Activated CD4-positive, alpha-beta memory T cell treated with anti-CD3 and anti-CD28 coated beads, Interleukin-2, amount 10 ng/mL, durations not matched to agents 7 days and 5 days (primary cell): ENCODE measurements at places on chromosomes 12 and 14. TPM values are rescaled to one million over a fixed set of nuclear protein-coding genes. Genes with fewer than 3 reads are reported as not detected.

GRCh38 chr12:127550271-127550670 is 716.7 kb upstream of the TMEM132C start:
- peaks cover 14% of the 10 kb centered on the region for H3K27me3 ChIP-seq
- peaks cover 2% of the 10 kb centered on the region for H3K4me1 ChIP-seq
- H3K36me3 ChIP-seq = peaks cover 6% of the 10 kb centered on the region
- no peak overlapping the region for H3K27ac ChIP-seq

DNA sequence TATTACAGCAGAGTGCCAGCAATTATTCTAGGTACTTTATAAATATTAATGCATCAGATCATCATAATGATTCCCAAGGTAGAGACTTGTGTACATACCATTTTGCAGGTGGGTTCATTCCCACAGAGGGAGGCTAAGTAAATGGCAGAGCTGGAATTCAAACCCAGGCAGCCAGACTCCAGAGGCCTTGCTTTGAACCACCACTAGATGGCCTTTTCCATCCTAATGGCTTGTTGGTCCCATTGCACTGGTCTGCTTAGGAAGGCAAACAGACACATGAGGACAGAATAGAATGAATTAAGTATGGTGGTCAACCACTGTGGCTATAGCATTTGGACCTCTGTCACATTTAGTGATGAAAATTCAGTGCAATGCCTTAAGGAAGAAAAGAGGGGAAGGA is 158.7 kb downstream of the METTL25 start:
- DNase-seq = no peak
- no peak overlapping the region for H3K4me3 ChIP-seq
- H3K4me1 ChIP-seq = no peaks in the 10 kb centered on the region
- H3K27ac ChIP-seq = no peak overlapping the region
- H3K27me3 ChIP-seq = no peaks in the 10 kb centered on the region
- H3K36me3 ChIP-seq = no peaks in the 10 kb centered on the region

DNA sequence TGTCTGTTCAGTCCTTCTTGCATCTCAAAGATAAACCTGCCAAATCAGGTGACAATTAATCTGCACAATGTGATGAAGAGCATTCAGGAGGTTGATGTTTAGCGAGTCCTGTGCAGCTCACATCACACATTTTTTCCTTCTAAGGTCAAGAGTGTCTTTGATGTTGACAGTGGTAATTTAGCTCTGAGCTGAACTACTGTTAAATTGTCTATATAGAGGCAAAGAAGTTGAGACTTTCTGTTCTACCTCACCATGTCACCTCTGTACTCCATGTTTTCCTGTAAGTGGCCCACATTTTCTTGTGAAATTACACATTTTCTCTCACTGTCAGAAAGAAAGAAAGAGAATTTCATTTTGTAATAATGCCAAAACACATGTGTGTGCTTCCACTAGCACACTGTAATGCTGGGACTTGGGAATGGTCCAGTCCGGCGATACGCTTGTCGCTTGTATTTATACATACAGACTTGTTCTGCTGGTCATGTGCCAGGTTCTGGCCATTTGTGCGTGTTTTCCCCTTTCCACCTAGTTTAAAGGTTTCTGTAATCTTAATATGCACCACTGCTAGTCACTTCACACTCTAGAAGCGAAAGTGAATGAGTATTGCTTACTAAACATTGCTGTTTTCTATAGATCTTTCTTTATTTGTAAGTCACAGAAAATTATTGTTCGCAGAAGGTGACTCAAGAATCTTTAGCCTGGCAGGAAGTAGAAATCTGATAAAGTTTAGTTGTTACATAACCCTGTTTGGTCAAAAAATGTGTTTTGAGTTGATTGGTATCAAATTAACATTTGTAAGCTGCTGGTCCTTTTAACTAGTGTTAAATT is 328.9 kb downstream of the TMTC2 start:
- no peak for DNase-seq
- peaks cover 3% of the 10 kb centered on the region for H3K4me1 ChIP-seq
- no peaks in the 10 kb centered on the region for H3K27me3 ChIP-seq
- H3K27ac ChIP-seq = no peak overlapping the region

DNA sequence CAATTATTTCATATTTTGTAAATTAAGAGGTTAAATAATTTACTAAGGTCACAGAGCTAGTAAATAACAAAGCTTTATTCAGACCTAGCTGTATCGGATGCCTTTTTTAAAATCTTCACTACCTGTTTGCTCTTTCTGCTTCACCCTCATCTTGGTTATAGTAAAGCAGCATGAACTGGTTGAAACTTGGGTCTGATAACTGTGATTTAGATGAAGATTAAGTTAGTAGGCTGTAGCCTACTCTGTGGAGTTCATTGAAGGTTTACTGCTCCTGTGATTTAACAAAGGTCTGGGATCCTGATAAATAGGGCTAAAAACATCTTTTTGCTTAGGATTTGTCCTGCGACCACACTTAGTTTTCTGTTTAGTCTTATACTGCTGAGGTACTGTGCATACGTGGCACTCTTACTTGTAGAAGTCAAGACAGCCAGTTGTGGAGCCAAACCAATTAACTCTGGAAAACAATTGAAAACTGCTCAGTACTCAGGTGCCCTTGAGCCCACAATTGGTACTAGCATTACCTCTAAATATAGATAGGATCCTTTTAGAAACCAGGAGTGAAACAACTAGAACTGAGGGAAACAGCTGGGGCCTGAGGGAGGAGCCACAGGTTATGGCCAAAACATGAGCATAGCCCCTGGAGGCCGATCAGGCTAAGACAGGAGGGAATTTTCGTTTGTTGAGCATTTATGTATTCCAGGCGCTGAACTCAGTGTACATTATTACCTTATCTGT is 2.3 kb downstream of the SPATS2 start:
- H3K4me3 ChIP-seq = no peak overlapping the region
- peaks cover 8% of the 10 kb centered on the region for H3K36me3 ChIP-seq
- DNase-seq = peak; percentile 31
- H3K4me1 ChIP-seq = peaks cover 40% of the 10 kb centered on the region

DNA sequence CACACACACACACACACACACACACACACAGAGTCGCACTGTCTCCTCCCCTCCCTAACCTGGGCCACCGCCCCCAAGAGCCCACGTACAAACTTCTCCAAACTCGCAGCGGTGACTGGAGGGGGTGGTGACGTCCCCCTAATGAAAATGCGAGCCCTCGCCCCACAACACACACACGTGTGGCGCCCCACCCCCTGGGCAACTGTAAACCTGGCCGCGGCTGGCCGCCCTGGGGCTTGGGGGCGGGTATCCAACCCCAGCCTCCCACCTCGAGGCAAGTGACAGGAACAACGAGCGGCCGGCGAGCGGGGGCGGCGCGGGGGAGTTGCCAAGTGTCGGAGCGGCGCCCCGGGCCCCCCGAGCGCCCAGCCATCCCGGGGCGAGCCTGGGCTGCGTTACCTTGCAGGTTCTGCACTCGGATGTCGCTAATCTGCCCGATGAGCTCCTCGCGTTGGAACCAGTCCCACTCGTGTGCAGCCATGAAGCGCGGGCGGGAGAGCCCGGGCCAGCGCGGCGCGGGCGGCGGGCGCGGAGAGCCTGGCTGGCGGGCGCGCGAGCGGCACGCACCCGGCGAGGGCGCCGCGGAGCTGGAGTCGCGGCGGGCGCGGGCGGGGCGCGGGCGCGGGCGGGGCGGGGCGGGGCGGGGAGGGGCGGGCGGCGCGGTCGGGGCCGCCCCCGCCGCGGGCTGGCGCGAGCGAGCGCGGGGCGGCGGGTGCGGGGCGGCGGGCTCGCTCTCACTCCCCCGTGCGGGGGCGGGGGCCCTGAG is at the start of gene CLMN:
Gene CLMN, minus strand, starts transcription at position 597 of the 766 bp plus-strand sequence. Its CDS starts 116 bp downstream, at position 481.
- peaks cover 19% of the 10 kb centered on the region for H3K4me1 ChIP-seq
- DNase-seq = peak; percentile 22
- H3K27ac ChIP-seq = no peak within 1 kb of the TSS
- H3K27me3 ChIP-seq = peaks cover 58% of the 10 kb centered on the region

GRCh38 chr14:95362138-95362494 is 42.4 kb upstream of the CLMN start:
- no peaks in the 10 kb centered on the region for H3K36me3 ChIP-seq
- no peak overlapping the region for H3K27ac ChIP-seq
- H3K4me3 ChIP-seq = no peak overlapping the region

DNA sequence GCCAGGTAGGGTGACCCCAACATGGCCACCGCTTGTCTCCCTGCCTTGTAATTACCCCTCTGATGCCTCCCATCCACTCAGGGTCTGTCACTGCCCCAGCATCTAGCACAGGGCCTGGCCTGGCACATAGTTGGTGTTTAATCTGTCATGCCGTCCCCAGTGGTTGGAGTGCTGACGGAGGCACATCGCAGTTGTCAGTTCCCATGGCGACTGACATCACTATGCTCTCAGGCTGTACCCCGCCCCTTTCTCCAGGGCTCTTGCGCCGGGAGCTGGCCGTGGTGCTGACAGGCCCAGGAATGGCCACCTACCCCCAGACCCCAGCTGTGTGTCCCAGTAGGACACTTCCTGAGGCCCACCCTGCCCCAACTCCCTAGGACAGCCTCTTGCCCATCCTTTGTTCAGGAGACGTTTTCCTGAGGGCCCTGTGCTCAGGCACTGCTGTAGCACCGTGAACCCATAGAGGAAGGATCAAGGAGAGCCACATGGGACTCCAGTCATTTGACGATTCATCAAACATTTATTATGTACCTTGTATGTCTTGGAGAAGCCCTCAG is 23.0 kb downstream of the FAM222A start:
- no peak overlapping the region for H3K27ac ChIP-seq
- no peak overlapping the region for H3K4me3 ChIP-seq
- peaks cover 20% of the 10 kb centered on the region for H3K27me3 ChIP-seq
- H3K36me3 ChIP-seq = no peaks in the 10 kb centered on the region
- no peaks in the 10 kb centered on the region for H3K4me1 ChIP-seq

DNA sequence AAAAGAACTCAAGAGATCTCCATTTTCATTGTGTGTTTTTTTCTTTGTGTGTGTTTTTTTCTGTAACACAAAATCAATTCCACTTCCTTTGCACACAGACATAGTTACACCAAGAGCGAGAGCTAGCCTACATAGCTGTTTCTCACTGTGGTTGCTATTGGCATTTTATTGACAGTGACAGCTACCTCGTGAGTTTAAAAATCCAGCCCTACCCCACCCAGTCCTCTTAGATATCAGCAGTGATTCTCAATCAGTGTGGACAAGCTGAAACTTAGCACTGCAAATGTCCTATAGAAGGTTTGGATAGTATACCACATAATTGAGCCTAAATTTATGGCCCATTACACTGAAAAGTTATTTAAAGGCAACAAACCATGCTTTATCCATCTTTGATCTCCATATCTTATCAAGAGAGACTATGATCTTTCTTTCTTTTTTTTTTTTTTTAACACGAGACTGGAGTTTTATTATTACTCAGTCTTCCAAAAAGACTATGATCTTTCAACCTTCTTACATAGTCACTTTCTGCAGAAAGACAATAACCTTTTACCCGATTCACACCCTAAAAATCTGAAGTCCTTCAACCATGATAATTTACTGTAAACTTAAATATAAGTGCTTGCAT is 46.8 kb downstream of the ATP2B1 start:
- no peaks in the 10 kb centered on the region for H3K27me3 ChIP-seq
- H3K36me3 ChIP-seq = peaks cover 13% of the 10 kb centered on the region
- DNase-seq = no peak
- H3K27ac ChIP-seq = no peak overlapping the region

DNA sequence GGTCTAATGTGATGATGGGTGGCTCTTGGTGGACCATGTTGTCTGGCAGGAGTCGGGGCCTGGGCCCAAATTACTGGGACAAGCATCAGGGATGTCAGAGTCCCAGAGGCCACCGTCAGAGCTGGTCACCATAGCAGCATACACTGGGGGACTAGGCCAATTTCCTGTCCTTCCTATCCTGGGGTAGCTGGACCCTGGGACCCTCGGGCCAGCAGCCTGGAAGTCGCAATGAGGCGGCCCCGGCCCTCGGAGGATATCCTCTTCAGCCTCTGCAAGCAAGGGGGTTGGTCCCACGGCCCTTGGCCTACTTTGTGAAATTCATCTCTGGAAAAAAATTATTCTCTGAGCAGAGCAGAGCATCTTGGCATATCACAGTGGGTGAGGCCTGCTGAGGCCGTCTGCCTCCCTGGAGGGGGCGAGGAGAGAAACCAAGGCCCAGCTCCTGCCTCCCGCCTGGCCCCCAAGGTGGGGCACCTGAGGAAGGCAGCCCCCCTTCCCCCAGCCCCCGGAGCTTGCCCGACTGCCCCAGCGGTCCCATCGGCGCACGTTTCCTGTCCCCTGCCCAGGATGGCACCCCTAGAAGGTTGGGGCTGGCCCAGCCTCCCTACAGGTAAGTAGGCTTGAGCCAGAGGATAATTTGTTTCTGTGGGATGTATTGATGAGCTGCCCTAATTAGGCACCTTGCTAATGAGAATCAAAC is 135.0 kb upstream of the MYL2 start:
- H3K4me3 ChIP-seq = no peak overlapping the region
- H3K27me3 ChIP-seq = no peaks in the 10 kb centered on the region
- DNase-seq = no peak

DNA sequence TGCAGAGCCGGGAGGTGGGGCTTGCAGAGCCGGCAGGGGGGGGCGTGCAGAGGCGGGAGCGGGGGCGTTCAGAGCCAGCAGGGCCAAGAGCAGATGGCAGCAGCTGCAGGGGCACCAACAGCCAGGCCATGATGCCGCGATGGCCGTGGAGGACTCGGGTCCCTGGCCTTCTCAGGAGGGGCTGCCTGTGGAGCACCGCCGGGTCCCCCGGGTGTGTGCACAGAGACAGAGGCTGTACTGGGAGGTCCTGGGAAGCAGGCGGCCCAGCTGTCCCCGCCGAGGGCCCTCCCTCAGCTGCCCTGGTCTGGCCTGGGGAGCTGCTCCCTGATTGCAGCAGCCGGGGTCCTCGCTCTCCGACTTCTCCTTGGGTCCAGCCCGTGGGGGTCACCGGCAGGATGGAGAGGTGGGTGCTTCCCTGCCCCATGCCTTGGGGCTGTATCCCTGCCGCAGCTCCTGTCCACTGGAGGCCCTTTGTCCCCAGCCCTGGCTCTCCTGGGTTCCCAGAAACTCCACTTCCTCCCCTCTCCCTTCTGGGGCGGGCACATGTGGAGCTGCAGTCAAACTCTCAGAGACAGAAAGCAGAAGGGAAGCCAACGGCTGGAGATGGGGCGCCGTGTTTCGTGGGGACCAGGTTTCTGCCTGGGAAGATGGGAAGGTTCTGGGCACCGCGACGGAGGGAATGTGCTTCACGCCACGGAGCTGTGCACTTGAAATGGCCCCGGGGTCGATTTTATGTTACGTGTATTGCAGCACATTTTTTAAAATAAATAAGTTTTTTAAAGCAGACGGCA is 75.8 kb upstream of the GALNT9 start:
- H3K4me3 ChIP-seq = no peak overlapping the region
- H3K27me3 ChIP-seq = no peaks in the 10 kb centered on the region
- H3K4me1 ChIP-seq = no peaks in the 10 kb centered on the region
- H3K36me3 ChIP-seq = no peaks in the 10 kb centered on the region
- H3K27ac ChIP-seq = no peak overlapping the region

DNA sequence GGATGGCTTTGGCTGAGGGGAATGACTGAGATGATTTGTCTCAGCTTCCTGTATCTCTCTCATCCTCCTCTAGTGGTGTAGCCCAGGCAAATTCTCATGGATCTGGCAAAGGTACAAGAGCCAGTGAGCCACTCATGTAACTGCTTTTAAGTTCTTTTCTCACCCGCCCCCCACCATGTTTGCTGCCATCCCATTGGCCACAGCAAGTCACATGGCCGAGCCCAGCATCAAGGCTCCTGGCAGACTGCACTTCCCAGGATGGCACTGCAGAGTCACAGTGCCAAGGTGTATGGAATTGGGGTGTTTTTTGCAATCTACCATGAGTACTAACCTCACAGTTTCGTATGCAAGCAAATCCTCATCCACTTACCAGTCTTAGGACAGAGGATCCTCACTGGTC is 50.9 kb downstream of the CHST11 start:
- peaks cover 83% of the 10 kb centered on the region for H3K36me3 ChIP-seq
- H3K27me3 ChIP-seq = no peaks in the 10 kb centered on the region
- peaks cover 83% of the 10 kb centered on the region for H3K4me1 ChIP-seq
- DNase-seq = no peak

GCH1 gene
- total RNA-seq = 70.3 TPM

TTC6 gene
- total RNA-seq = not detected

MGP gene
- not detected for total RNA-seq
